SK-N-SH (cell line): ENCODE measurements at places on chromosomes 1 and 21.

GRCh38 chr1:32303997-32304622, 12.2 kb downstream of the HDAC1 start:
- H3K27me3 ChIP-seq: no peaks in the 10 kb centered on the region
- H3K4me1 ChIP-seq: peaks cover 3% of the 10 kb centered on the region; the same call in 1 of the 2 replicates
- DNase-seq: no peak

DNA sequence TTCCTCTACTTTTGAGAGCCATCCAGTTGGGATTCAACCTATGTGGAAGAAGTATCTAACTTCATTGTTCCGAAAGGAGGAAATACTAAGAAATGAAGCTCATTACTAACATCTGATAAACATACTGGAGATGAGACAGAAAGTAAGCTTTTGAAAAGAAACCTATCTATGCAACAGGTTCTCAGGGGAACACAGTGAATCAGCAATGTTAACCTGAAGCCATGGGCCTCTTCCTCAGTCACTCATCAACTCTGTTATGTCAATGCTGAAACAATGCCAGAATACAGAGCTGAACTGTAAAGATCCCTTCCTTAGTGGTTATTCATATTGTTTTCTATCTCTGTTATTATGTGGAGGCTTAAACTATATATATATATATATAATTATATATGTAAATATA, 55.5 kb upstream of the ESRRG start:
- H3K27ac ChIP-seq: no peak overlapping the region
- peaks cover 3% of the 10 kb centered on the region; the same call in 1 of the 2 replicates for H3K4me1 ChIP-seq
- no peaks in the 10 kb centered on the region for H3K36me3 ChIP-seq
- DNase-seq: no peak
- H3K4me3 ChIP-seq: no peak overlapping the region

- H3K36me3 ChIP-seq: no peaks in the 10 kb centered on the region
- no peak for DNase-seq
- 0 out of 2 replicates have a peak, but pooled peaks cover 3% of the 10 kb centered on the region for H3K4me1 ChIP-seq
- no peak overlapping the region for H3K4me3 ChIP-seq
Observed at GRCh38 chr1:101280942-101281654, 44.3 kb downstream of the S1PR1 start.

- no peak for DNase-seq
- no peak overlapping the region for H3K4me3 ChIP-seq
- H3K4me1 ChIP-seq: peaks cover 13% of the 10 kb centered on the region
Observed at GRCh38 chr1:66261364-66261763, 272.6 kb upstream of the SGIP1 start.

DNA sequence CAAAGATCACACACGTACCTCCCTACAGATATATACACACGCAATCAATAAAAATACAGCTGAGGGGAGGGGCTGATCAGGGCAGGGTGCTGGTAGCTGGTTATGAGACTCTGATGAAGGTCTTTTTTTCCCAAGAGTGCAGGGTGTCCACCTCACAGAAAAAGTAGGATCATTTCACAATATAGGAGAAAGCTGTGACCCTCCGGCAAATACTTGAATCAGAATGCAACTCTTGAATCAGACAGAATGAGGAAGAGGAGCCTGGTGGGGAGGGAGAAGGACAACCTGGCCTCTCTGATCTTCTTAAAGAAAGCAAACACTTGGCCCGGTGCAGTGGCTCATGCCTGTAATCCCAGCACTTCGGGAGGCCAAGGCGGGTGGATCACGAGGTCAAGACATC, 269.3 kb downstream of the PCP4 start:
- H3K4me1 ChIP-seq: no peaks in the 10 kb centered on the region
- no peak overlapping the region for H3K4me3 ChIP-seq
- no peaks in the 10 kb centered on the region for H3K27me3 ChIP-seq
- H3K27ac ChIP-seq: no peak overlapping the region
- DNase-seq: no peak
- H3K36me3 ChIP-seq: no peaks in the 10 kb centered on the region

GRCh38 chr1:204418174-204419063, 6.8 kb upstream of the PPP1R15B start:
- H3K4me1 ChIP-seq: peaks cover 11% of the 10 kb centered on the region; the same call in 1 of the 2 replicates
- H3K4me3 ChIP-seq: peak overlapping the region; percentile 48; the same call in 1 of the 2 replicates
- peak overlapping the region; percentile 99 for H3K27ac ChIP-seq

GRCh38 chr1:190963321-190963720, 485.7 kb upstream of the BRINP3 start:
- no peaks in the 10 kb centered on the region for H3K27me3 ChIP-seq
- H3K36me3 ChIP-seq: no peaks in the 10 kb centered on the region
- no peaks in the 10 kb centered on the region for H3K4me1 ChIP-seq

- no peak overlapping the region for H3K4me3 ChIP-seq
- H3K27ac ChIP-seq: no peak overlapping the region
- peaks cover 5% of the 10 kb centered on the region; the same call in 1 of the 2 replicates for H3K36me3 ChIP-seq
- no peaks in the 10 kb centered on the region for H3K27me3 ChIP-seq
Observed at GRCh38 chr1:178868706-178869105, 2.2 kb downstream of the ANGPTL1 start.

- no peak for DNase-seq
- H3K27ac ChIP-seq: no peak overlapping the region
- no peaks in the 10 kb centered on the region for H3K4me1 ChIP-seq
- no peaks in the 10 kb centered on the region for H3K27me3 ChIP-seq
- H3K4me3 ChIP-seq: no peak overlapping the region
Observed at GRCh38 chr1:40766560-40766959, 17.0 kb upstream of the KCNQ4 start.

- peaks cover 6% of the 10 kb centered on the region for H3K4me1 ChIP-seq
- no peaks in the 10 kb centered on the region for H3K27me3 ChIP-seq
- H3K27ac ChIP-seq: no peak overlapping the region
- peak; percentile 43 for DNase-seq
- no peaks in the 10 kb centered on the region for H3K36me3 ChIP-seq
Observed at GRCh38 chr1:9410737-9411297, 118.1 kb downstream of the SPSB1 start.

GRCh38 chr21:32190493-32191144, 88.2 kb downstream of the MIS18A start:
- no peak overlapping the region for H3K4me3 ChIP-seq
- H3K36me3 ChIP-seq: no peaks in the 10 kb centered on the region
- DNase-seq: no peak
- H3K27me3 ChIP-seq: no peaks in the 10 kb centered on the region

GRCh38 chr21:29190923-29191331, 60.5 kb downstream of the MAP3K7CL start:
- no peaks in the 10 kb centered on the region for H3K27me3 ChIP-seq
- H3K4me1 ChIP-seq: peaks cover 17% of the 10 kb centered on the region
- DNase-seq: no peak
- H3K27ac ChIP-seq: no peak overlapping the region

DNA sequence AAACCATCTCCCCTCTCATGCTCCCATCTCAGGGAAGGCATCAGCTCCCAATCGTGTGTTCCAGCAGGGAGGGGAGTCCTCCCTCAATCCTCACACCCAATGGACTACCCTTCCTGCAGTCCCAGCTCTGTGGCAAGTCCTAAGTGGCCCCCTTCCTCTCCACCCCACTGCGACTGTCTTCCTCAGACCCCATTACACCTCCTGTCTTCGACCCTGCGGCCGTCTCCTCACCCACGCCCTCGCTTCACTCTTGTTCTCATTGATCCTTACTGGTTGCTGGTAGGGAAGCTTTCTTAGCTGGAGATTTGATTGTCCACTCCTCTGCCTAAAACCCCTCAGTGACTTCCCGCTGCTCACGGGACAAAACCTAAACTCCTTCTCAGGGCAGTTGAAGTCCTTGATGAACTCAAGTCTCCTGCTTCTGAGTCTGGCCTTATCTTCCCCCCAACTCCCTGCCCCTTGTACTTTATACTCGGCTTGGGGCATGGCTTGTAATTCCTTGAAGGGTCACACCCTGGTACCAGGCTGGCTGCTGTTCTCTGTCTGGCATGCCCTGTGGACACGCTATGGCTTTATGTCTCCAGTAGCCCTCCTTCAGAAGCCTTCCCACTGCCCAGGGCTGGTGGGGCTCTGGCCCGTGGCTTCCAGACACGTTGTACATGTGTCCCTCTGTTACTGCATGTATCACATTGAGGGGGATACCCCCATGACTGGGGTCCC, 2.3 kb upstream of the EPS8L3 start:
- no peak overlapping the region for H3K27ac ChIP-seq
- no peaks in the 10 kb centered on the region for H3K36me3 ChIP-seq
- H3K4me1 ChIP-seq: peaks cover 15% of the 10 kb centered on the region; the same call in 1 of the 2 replicates
- DNase-seq: no peak

GRCh38 chr1:11012260-11013159, at the start of gene TARDBP:
Gene TARDBP (plus strand): TSS chr1:11012654. CDS start chr1:11013728, 1,074 bp downstream.
- H3K4me1 ChIP-seq: peaks cover 10% of the 10 kb centered on the region
- peak within 1 kb of the TSS; percentile 84 for H3K4me3 ChIP-seq
- H3K27me3 ChIP-seq: no peaks in the 10 kb centered on the region

- no peaks in the 10 kb centered on the region for H3K4me1 ChIP-seq
- DNase-seq: peak; percentile 59
- H3K27ac ChIP-seq: peak within 1 kb of the TSS; percentile 72
Observed at GRCh38 chr1:23483321-23484252, at the start of gene ASAP3. Gene ASAP3 (minus strand): TSS chr1:23484179. CDS start chr1:23484133, 46 bp downstream.

DNA sequence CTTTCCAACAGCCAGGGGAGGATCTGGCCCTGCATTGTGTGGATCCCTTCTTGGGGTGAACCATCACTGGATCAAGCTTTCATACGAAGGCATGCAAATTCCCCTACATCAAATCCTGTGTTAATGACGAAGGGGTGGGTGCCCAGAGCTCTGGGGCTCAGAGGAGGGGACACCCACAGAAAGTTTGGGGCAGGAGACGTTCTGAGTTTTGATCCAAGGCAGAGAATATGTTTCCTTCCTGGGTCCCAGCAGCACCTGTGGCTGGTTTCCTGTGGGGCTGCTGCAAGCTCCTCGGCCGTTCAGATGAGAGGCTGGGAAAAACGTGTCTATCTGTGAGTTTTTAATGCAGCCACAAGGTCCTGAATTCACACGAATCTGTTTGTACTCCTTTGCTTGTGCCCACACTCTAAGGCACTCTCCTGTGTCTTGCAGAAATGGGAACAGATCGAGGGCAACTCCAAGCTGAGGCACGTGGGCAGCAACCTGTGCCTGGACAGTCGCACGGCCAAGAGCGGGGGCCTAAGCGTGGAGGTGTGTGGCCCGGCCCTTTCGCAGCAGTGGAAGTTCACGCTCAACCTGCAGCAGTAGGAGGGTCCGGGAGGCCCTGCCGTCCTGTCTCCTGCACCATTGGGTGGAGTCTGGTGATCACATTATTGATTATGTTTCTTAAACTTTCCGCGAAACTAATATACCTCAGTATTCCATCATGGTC, 147.1 kb downstream of the PGBD5 start:
- H3K4me3 ChIP-seq: no peak overlapping the region
- H3K4me1 ChIP-seq: peaks cover 24% of the 10 kb centered on the region; the same call in 1 of the 2 replicates
- DNase-seq: no peak
- H3K27me3 ChIP-seq: no peaks in the 10 kb centered on the region
- H3K36me3 ChIP-seq: peaks cover 64% of the 10 kb centered on the region
- H3K27ac ChIP-seq: no peak overlapping the region

DNA sequence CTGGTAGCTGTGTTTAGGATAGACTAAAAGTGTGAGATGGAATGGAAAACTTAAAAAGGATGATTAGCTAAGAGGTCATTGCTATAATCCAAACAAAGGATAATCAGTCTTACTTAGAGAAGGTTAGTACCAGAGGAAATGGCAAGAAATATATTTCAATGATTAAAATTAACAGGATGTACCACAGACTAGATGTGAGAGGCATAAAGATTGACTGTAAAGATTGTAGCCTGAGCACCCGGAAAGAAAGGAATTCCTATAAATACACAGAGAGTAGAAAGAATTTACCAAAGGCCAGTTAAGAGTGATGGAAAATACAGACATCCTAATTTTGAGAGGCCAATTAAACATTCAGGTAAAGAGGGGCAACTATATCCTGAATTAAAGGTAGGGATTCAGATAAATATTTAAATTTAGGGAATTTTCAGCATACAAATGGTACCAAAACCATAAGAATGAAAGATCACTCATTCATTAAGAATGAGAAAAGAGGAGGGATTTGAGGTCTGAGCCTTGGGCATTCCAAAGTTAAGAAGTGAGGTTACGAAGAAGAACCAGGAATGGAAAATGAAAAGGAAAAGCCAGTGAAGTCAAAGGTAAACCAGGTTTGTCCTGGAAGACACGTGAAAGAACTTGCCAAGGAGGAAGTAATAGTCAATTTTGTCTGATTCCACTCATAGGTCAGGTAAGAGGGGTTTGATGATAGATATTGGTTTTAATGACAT, 46.4 kb upstream of the RGS1 start:
- no peaks in the 10 kb centered on the region for H3K27me3 ChIP-seq
- no peak for DNase-seq
- peak overlapping the region; percentile 19; the same call in 1 of the 2 replicates for H3K4me3 ChIP-seq
- peak overlapping the region; percentile 99 for H3K27ac ChIP-seq
- H3K36me3 ChIP-seq: peaks cover 5% of the 10 kb centered on the region
- H3K4me1 ChIP-seq: no peaks in the 10 kb centered on the region; the same call in 1 of the 2 replicates

- no peak for DNase-seq
- H3K36me3 ChIP-seq: peaks cover 6% of the 10 kb centered on the region
- peaks cover 16% of the 10 kb centered on the region; the same call in 1 of the 2 replicates for H3K4me1 ChIP-seq
- H3K27ac ChIP-seq: no peak overlapping the region
- H3K4me3 ChIP-seq: no peak overlapping the region
- H3K27me3 ChIP-seq: no peaks in the 10 kb centered on the region
Observed at GRCh38 chr21:44973598-44973997, 33.8 kb downstream of the SLX9 start.

- H3K4me3 ChIP-seq: peak overlapping the region; percentile 98
- H3K27ac ChIP-seq: peak overlapping the region; percentile 61
- DNase-seq: no peak
- H3K4me1 ChIP-seq: peaks cover 14% of the 10 kb centered on the region
- no peaks in the 10 kb centered on the region for H3K36me3 ChIP-seq
- no peaks in the 10 kb centered on the region for H3K27me3 ChIP-seq
Observed at GRCh38 chr1:155049651-155050559, 1.2 kb upstream of the ADAM15 start.

- no peak overlapping the region for H3K27ac ChIP-seq
- no peak overlapping the region for H3K4me3 ChIP-seq
- no peak for DNase-seq
- no peaks in the 10 kb centered on the region for H3K36me3 ChIP-seq
- H3K4me1 ChIP-seq: no peaks in the 10 kb centered on the region
- H3K27me3 ChIP-seq: no peaks in the 10 kb centered on the region
Observed at GRCh38 chr1:113197719-113198330, 124.8 kb downstream of the LRIG2 start.

- H3K27me3 ChIP-seq: peaks cover 12% of the 10 kb centered on the region; the same call in 1 of the 2 replicates
- H3K4me1 ChIP-seq: peaks cover 8% of the 10 kb centered on the region
- peak; percentile 46 for DNase-seq
- peak overlapping the region; percentile 60 for H3K4me3 ChIP-seq
- H3K27ac ChIP-seq: no peak overlapping the region
Observed at GRCh38 chr1:166165661-166166328, 1.0 kb downstream of the FAM78B start.

DNA sequence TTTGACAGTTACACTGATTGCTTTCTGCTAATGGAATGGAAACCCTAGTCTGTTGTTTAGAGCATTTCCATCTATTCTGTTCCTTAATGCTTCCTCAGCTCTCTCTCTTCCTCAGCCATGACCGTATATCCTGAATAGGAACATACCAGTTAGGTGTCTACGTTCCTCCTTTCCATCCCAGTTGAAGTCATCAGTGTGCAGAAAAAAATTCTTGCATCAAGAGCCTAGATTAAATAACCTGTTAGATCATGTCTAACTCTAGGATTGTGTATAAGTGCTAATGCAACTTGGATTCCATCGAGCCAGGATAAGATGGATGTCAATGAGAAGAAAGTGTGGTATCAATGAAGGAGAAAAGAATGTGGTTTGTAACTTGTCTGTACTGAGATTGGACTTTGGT, 18.7 kb downstream of the UBAP2L start:
- no peaks in the 10 kb centered on the region for H3K4me1 ChIP-seq
- H3K27me3 ChIP-seq: no peaks in the 10 kb centered on the region
- no peak overlapping the region for H3K27ac ChIP-seq
- DNase-seq: no peak
- H3K36me3 ChIP-seq: peaks cover 88% of the 10 kb centered on the region
